Fibroblast of villous mesenchyme (primary cell): ENCODE measurements at places on chromosomes 4 and X. TPM values are rescaled to one million over a fixed set of nuclear protein-coding genes. Genes with fewer than 3 reads are reported as not detected.

- DNase-seq = peak; percentile 92
Observed at GRCh38 chrX:134669378-134670098, 11.3 kb upstream of the PLAC1 start.

DNA sequence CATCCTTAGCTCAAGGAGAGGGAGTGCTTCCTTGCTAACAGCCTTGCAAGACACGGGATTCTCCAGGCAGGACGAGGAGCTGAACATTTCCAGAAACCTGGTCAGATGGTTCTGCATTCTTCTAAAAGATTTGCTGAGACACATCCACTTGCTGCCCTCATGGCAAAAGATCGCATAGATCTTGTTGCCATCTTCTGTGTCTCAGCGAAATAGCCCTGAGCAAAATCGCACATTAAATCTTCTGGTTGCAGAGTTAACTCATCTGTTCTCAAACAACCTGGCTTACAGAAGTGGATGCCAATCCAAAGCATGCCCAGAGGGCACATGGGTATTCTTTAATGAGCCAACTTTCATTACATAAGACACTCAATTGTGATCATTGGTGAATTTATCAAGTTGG, 167.5 kb downstream of the PRKX start:
- no peak for DNase-seq

The AFM gene
- total RNA-seq = not detected in 2 replicates

GRCh38 chr4:102427371-102427998, 73.7 kb upstream of the NFKB1 start:
- DNase-seq = no peak

The CENPVL1 gene
- not detected in 2 replicates for total RNA-seq

The USP17L27 gene
- not detected in 2 replicates for total RNA-seq

DNA sequence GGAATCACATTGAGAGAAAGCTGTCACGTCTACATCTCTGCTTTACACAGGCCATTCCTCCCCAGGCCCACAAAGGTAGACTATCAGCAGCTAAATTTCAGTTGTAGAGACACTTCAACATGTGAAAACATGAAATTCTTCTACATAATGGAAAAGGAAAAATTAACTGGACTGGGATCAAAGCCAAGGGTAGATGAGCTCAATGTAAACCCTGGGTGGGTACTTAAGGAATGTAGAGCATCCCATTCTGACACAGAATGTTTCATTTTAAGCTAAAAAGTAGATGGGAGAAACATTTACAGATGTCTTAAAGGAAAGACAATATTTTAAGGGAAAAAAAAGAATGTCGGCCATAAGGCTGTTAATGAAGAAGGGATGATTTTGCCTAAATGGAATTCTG, 51.3 kb upstream of the NPNT start:
- DNase-seq = no peak

GRCh38 chr4:85708468-85708867, 233.5 kb downstream of the ARHGAP24 start:
- no peak for DNase-seq

DNA sequence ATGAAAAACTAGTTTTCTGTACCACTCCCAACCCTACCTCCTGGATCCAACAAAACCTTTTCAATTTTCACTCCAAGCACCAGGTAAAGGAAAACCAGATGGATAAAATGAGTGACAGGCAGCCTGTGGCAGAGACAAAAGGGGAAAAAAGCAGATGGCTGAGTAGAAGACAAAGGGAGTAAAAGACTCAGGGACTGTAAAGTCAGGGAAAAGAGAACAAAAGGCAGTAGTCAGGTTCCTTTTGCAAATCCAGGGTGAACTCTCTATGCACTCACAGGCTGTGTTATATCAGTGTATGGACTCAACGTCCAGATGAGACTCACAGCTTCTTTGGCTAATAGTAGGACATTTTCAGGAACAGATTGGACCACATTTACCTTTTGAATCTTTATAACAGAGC, 54.2 kb downstream of the QRFPR start:
- DNase-seq = no peak
